ENCODE measurements at places on chromosomes 16 and 17.

GRCh38 chr17:36027761-36028160 is 10.0 kb upstream of the CCL23 start:
- DNase-seq: no peak

DNA sequence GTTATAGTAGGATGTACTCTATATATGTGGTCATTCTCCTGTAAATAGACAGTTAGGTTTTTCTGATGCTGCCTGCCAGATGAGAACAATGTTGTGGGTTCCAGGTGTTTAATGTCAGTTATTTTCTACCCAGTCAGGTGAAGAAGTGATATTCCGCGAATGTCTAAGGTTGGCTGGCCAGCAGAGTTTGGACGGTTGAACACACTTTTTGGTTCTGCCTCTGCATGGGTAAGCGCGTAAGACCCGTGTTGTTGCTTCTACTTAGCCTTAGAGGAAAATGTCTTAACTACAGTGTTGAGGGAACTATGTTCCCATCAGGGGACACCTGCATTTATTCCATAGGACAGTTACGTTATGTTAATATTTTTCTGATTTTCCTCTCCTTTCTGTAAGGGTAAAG is 162.6 kb downstream of the MAP2K6 start:
- no peak for DNase-seq

DNA sequence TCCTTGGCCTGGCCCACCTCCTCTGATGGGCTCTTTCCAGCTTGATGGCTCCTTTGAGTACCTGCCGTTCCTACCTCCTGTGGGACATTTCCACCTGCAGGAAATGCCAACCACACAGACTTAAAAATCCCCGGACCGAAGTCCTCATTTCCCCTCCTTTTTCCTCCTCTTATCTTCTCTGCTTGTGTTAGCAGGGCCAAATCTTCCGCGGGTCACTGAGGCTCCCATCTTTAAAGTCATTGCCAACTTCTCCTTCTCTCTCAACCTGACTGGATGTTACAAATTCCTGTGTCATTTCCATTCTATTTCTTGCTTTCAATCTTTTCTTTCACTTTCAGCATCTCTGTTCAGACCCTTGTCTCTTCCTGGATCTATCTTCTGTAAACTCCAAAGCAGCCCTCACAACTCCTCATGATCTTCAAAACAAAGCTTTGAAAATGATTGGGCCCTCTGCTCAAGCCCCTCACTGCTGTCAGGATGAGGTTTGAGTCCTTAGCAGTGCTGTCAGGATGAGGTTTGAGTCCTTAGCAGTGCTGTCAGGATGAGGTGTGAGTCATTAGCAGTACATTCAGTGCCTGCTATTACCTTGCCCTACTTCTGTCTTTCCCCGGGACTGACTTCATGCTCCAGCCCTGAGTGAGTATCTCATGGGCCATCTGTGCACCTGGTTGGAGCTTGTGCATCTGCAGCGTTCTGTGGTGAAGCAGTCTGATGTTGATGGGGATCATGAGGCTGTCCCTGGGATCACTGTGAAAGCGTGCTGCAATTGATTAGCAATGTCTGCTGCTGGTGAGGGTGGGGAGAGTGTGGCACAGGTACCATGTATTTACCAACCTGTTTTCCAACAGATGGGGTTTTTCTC is 100.1 kb downstream of the IRF8 start:
- no peak for DNase-seq

DNA sequence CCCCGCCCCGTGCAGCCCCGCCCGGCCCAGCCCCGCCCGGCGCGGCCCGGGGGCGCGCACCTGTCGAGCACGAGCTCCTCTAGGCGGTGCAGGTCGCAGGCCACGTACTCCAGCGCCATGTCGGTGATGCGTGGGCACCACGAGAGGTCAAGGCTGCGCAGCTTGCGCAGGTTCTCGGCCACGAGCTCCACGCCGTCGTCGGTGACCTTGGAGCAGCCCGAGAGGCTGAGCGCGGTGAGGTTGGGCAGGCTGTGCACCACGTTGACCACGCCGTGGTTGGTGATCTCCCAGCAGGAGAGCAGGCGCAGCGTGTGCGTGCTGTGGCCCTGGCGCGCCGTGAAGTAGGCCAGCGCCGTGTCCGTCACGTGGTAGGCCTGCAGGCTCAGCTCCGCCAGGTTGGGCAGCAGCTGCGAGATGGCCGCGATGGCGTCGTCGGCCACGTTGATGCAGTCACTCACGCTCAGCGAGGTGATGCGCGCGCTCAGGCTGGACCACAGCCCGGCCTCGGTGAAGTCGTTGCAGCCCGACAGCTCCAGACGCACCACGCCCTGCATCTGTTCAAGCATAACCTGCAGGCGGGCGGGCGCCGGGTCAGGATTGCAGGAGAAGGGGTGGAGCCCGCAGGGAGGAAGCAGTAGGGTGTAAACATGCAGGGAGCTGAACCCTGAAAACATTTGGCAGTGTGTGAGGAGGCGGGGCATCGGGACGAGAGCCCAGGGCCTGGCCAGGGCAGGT is 5.3 kb upstream of the WDR24 start:
- DNase-seq: peak; percentile 77

DNA sequence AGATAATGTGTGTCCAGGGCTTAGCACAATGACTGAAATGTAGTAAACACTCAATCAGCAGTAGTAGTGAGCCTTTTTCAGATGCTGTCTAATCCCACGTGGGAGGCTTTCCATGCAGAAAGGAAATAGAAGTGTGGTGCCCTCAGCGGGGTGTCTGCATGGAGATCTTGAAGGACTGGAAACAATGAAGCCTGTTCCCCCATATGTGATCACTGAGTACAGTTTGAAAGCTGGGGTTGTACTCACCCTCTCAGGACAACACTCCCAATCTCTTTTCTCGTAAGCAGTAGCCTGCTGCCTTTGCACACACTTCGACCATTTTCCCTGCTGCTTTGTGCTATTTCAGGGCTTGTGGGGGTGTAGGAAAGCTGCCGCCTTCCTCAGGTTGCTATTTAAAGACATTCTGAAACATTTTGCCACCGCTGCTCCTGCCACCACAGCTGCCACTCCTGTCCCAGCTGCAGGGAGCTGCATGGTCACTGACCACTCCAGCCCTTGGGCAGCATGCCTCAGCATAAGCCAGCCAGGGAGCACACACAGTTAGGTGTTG is 40.6 kb upstream of the HAS3 start:
- DNase-seq: no peak

- DNase-seq: no peak
These were observed 61.3 kb downstream of the NKD1 start for GRCh38 chr16:50609471-50609870.

- DNase-seq: no peak
These were observed 2.4 kb upstream of the TACO1 start for GRCh38 chr17:63598281-63598680.

GRCh38 chr17:40534371-40535189 is 30.7 kb downstream of the CCR7 start:
- DNase-seq: no peak

GRCh38 chr16:716768-717325 is 1.9 kb downstream of the METRN start:
- no peak for DNase-seq

DNA sequence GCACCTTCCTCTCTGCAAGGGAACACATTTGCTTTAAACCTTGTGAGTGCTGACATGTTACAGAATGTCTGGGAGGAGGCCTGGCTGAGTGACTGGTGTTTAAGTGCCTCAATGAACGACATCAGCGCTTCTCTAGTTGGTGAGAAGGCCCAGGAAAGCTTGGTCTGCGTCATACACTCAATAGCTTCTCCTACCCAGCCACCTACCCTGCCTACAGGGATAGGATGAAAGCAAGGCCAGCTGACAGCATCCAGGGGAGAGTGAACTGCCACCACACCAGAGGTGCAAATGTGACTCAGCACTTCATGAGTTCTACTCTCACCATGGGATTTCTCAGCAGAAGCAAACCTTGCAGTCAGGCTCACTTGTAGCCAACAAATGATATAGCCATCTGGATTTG is 31.7 kb upstream of the CFAP20 start:
- no peak for DNase-seq

DNA sequence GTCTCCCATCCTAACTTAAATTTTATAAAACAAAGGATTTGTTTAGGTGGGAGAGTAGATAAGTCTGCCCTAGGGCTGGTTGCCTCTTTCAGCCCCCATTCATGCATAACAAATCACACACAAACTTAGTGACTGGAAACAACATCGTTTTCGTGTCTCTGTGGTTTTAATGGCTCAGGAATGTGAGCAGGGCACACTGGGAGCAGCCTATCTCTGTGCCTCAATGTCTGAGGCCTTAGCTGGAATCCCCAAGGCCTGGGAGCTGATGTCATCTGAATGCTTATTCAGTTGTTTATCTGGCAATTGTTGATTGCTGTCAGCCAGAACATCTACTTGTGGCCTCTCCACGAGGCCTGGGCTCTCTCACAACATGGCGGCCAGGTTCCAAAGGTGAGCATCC is 101.9 kb upstream of the HSBP1 start:
- DNase-seq: no peak

DNA sequence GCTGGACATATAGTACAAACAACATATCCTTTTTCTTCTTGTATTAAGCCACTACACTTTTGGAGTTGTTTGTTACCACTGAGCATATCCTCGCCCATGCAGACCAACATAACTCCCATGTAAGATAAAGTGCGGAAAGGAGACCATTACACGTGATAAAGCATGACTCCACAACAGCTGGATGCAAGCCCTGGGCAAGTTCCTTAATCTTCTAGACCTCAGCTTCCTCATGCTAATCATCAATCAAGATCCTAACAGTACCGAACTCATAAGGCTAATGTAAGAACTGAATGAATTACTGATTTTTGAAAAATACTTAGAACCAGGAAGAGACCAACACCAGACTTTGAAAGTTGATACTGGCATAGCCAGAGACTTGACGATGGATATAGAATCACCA is 47.0 kb upstream of the GSG1L start:
- DNase-seq: no peak

DNA sequence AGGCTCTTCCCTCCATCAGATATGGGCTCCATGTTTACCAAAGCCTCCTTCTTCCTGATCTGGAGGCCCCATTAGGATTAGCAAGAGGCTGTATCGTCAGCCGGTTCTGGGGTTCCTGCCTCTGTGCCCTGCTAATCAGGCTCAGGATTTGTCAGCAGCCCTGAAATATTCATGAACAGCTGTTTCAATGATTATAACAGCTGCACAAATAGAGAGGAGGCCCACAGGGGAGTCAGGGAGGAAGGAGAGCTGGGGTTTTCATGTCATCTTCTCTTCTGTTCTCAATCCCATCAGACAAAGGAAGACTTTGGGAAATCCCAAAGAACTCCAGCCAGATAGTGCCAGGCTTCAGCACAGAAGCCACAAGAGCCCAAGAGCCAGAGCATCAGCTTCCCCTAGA is 72.3 kb upstream of the MMP2 start:
- DNase-seq: no peak

DNA sequence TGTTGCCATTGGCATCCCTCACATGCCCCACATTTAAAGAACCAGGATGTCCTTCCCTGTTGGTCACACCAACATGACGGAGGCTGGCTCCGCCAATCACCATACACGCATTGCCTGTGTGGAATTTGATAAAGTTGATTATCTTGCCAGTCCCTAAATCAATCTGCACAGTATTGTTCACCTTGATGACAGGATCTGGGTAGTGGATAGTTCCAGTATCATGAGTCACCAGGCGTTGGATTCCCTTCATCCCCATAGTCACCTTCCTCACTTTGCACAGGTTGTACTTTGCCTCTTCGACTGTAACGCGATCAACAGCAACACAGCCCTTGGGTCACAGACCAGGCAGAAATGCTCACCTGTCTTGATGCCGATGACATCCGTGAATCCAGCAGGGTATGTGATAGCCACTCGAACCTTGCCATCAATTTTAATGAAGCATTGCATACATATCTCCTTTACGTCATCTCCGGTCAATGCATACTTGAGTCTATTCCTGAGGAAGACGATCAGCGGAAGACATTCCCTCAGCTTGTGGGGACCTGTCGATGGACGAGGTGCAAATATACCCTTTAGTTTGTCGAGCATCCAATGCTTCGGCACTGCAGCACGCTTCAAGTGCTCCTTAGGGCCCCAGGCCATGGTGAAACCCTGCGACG is 14.2 kb downstream of the CTRB2 start:
- DNase-seq: no peak

DNA sequence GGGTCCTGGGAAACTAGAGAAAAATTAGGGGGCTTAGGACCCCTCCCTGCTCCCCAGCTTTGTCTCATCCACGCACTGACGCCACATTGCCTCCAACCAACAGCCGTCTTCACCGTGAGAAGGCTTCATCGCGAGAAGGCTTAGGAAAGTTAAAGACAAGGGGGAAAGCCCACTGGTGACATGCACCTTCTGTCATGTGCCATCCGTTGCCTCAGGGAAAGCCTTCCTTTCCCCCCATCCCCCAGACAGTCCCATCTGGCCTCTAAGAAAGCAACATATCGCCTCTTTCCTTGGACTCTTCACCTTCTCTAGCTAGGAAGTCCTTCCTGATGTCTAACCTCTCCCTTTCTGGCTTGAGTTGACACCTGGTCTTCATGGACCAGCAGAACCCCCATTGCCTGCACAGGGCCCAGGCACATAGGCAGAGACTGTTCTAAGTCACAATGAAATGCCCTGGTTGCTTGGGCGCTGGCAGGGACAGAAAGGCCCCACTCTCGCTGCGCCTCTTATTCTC is 2.1 kb downstream of the FOXN1 start:
- no peak for DNase-seq

GRCh38 chr17:68378268-68379176 is 78.8 kb downstream of the WIPI1 start:
- no peak for DNase-seq

- DNase-seq: no peak
These were observed 156.2 kb downstream of the CYB561 start for GRCh38 chr17:63289931-63290330.

DNA sequence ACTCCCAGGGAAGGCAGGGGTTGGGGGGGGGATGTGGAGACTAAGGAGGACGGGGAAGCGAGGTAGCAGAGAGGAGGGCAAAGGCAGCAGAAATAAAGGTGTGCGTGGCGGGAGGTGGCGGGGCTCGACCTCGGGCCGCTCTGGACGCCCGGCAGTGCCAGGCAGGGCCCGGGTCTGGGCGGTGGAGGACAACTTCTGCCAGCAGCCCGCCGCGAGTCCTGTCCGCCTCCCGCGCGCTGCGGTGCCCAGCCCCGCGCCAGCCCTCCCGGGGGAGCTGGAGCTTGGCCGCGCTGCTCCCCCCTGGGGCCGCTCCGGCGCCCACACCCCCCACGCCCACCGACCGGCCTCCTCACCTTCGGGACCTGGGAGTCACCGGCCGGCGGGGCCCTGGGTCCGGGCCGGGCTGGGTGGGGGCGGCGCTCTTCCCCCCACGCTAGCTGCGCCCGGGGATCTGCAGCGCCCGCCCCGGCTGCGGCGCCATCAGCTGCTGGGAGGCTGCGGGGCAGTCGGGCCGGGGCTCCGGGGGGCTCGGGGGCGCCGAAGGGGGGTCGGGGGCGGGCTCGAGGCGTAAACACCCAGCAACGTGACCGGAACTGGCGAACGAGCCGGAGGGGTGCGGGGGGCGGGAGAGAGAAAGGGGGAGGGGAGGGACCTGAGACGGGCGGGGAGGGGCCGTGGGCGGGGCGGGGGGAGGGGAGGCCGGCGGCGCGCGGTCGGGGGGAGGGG is at the start of gene CCDC92B:
CCDC92B (minus strand) TSS at position 595 of the 726 bp plus-strand sequence. CDS start 14,507 bp downstream, outside the sequence.
- DNase-seq: no peak

GRCh38 chr16:69754469-69755310 is at the start of gene NOB1:
Gene NOB1, minus strand, starts transcription at chr16:69754926. Its CDS starts 16 bp downstream, at chr16:69754910.
- DNase-seq: peak; percentile 99

GRCh38 chr16:71929048-71929447 is 33.7 kb downstream of the IST1 start:
- DNase-seq: no peak
